ENCODE measurements at places on chromosomes 16 and 17. TPM values are rescaled to one million over a fixed set of nuclear protein-coding genes. Genes with fewer than 3 reads are reported as not detected.

Gene ZNF213
- total RNA-seq, result 7.8 TPM

Gene CFAP119
- total RNA-seq, result 0.62 TPM

Gene GCGR
- not detected for total RNA-seq

Gene HS3ST2
- total RNA-seq, result not detected

Gene CD300E
- not detected for total RNA-seq

Gene CLEC3A
- total RNA-seq, result not detected

Gene SPATA22
- total RNA-seq, result not detected
